ENCODE measurements at places on chromosomes 1 and 21. TPM values are rescaled to one million over a fixed set of nuclear protein-coding genes. Genes with fewer than 3 reads are reported as not detected.

DNA sequence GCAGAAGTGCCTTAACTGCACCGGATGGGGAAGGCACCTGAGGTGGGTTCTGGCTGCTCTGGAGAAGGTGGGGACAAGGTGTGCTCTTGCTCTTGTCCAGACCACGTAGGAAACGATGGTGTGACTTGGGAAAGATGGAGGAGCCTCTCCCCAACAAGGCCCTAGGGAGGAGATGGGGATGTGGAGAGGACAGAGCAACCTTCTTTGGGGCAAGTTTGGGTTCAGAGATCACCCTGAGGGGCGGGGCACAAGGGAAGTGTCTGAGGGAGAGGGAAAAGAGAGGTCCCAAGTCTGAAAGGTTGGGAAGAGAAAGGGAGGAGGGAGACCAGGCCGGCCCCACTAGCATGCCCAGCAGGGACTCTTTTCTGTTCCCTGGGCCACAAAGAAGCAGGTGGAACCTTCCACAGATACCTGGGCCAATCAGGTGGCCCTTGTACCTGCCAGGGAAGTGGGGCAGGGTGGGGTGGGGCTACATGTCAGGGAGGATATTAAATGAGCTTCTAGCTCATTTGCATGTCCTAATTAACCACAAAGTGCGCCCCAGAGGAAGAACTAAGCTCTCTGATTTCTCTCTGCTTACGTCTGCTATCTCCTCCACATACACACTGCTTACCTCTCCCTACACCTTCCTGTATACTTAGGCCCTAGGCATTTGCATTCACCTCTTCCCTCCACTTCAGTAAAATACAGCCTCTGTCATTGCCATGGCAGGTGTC lies 15.9 kb downstream of the INKA2 start:
- DNase-seq, result no peak

- no peak for DNase-seq
Observed at GRCh38 chr1:47627016-47627415, 189.2 kb downstream of the FOXD2 start.

GRCh38 chr1:167252986-167253385 lies 32.3 kb downstream of the POU2F1 start:
- DNase-seq, result no peak

DNA sequence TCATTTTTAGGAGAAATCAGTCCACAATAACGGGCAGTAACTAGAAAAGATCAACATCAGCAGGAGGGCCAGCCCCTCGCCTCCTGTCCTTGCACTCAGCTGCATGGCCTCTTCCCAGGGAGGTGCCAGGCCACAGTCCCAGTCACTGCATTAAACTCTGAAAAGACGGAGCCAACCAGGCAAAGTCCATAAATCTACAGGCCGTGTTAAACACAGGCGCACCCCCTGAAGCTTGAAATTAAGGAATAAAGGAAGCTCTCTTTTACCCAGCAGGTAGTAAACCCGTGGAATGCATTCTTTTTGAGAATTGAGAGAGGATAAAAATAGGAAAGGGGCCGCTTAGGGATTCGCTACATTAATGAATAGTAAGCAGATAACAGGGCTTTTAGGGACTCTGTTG lies 18.4 kb downstream of the H6PD start:
- no peak for DNase-seq

DNA sequence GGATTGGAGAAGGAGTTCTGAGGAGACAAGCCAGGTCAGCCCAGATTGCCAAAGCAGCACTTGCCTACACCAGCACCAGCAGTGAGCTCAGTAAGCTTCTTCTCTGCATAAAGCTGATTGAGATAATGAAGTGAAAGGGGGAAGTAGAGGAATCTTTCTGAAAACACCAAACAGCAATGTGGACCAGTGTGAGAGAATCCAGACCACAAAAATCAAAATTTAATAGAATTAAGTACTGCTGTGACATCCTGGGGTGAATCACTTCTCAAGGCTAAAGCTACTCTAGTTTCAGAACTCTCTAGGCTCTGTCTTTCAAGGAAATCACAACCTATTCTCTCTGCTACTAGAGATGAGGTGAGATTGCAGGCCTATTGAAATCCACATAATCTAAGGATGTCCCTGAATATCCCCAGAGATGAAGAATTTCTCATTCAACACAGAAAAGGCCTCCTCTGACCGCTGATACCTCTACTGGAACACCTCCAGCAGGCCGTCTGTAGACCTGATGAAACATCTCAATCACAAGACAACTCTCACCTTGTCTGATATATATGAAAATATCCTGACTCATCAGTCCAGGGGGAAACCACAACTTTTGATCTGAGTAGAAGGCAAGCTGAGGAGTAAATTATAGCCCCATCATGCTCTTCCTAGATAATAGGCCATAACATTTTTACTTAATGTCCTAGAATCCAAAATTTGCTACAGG lies at the start of gene FCRL4:
TSS of gene FCRL4 (minus strand) at position 127 of the 709 bp plus-strand sequence. CDS start 141 bp downstream, outside the sequence.
- no peak for DNase-seq

- DNase-seq, result no peak
Observed at GRCh38 chr1:44677201-44677766, 2.8 kb downstream of the ARMH1 start.

DNA sequence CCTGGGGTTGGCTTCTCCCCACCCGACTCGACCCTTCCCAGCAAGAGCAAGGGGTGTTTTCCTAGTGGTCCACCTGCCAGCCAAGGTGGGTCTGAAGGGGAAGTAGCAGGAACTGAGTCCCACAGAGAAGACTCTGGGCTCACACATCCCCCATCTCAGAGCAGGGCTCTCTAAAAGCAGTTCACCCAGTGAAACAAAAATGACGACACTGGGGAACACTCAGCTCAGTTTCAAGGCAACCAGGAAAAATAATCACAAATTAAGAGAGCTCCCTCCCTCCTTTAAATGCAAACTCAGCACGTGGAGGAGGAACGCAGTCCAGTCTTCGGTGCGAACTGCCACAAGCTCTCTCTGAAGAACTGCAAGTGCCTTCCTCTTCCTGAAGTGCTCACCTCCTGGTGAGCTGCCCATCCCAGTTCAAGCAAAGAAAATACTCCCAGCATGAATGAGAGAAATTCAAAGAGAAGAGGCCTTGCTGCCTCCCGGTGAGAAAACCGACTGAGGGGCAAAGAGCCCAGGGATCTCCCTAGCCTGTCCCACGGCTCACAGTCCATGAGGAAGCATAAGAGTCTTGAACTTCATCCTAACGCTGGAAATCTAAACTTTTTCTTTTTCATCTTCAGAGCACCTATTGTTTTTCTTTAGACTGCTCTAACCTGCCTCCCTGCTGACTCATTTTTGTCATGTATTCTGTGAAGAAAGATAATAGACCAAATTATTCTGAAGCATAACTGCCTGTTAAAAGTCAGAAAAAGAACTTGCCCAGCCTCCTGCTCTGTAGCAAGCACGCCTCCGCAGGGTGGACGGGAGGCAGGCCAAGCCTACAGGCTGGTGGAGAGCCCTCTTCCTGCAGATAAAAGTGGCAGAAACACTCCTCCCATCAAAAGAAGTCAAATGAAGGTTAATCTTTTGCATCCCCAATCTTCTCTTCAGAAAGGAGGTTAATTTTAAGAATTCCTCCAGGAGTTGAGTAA lies 281.4 kb downstream of the HHIPL2 start:
- DNase-seq, result no peak

- no peak for DNase-seq
Observed at GRCh38 chr1:7729761-7730160, 41.3 kb upstream of the VAMP3 start.

AJAP1 gene
- 1.4 TPM for total RNA-seq

TMCO1 gene
- total RNA-seq, result 45.6 TPM

NBPF6 gene
- total RNA-seq, result not detected
